K562 (cell line): ENCODE measurements at places on chromosomes 11 and 22. TPM values are rescaled to one million over a fixed set of nuclear protein-coding genes. Genes with fewer than 3 reads are reported as not detected.
A peak's percentile ranks its signal among the peaks of the same experiment; 100 is the strongest.

GRCh38 chr22:22207845-22208564 lies 36.6 kb upstream of the VPREB1 start:
- DNase-seq: peak; percentile 97
- no peak overlapping the region for H3K27ac ChIP-seq
- H3K4me3 ChIP-seq: no peak overlapping the region
- H3K27me3 ChIP-seq: peaks cover 50% of the 10 kb centered on the region
- no peaks in the 10 kb centered on the region for H3K4me1 ChIP-seq

The APOL1 gene
- 5.3 and 6.9 TPM in 2 replicates for polyA plus RNA-seq

DNA sequence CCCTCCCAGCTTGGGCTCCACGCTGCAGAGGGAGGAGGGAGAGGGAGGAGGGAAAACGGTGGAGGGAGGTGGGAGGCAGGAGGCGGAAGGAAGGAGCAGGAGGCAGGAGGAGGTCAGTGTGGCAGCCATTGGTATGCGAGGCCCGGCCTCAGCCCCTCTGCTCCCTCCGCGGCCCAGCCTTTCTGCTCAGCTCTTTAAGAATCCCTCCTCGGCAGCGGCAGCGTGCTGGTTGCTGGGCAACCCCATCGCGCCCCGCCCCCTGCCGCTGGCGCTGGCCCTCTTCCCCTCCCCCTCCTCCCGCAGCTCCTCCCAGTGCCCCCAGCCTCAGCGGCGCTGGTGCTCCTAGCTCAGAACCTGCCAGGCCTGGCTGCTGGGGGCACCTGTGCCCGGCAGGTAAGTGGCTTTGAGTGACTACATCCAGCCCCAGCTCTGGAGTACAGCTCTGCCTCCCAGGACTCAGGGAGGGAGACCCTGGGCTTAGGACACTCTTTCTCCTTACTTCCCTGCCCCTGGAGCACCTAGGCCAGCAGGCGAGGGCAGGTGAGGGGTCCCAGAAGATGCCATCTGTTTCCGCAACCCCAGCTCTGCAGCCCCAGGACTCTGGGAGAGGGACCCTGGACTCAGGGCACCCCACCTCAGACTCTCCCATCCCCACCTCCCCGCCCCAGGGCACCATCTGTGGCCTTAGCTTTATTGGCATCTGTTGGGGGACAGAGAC lies 7.2 kb upstream of the FLRT1 start:
- H3K36me3 ChIP-seq: no peaks in the 10 kb centered on the region
- H3K27me3 ChIP-seq: no peaks in the 10 kb centered on the region
- no peak overlapping the region for H3K27ac ChIP-seq
- H3K4me1 ChIP-seq: peaks cover 38% of the 10 kb centered on the region
- no peak overlapping the region for H3K4me3 ChIP-seq
- DNase-seq: no peak

The FAU gene
- 1,498 and 1,827 TPM in 2 replicates for polyA plus RNA-seq

The ATM gene
- 24.3 and 24.7 TPM in 2 replicates for polyA plus RNA-seq

The KCTD17 gene
- 0.70 and 0.90 TPM in 2 replicates for polyA plus RNA-seq

DNA sequence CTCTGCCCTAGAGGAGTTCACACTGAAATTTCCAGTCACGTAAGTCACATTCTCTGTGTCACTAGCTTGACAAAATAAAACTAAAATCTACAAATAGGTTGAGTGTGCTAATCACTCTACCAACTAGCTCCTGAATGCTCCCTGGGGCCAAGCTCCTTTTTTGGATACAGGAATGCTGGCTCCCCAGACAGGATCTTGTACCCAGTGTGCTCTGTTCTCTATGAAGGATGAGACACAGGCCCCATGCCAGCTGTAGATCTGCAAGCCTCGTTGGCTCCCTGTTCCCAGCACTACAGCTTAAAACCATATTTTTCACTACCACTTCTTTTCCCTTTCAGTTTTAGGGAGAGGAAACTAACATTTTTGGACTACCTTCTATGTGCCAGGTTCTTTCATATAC lies 3.7 kb upstream of the IPO7 start:
- DNase-seq: no peak
- H3K27me3 ChIP-seq: no peaks in the 10 kb centered on the region
- H3K36me3 ChIP-seq: peaks cover 5% of the 10 kb centered on the region; the same call in 2 of the 3 replicates
- peaks cover 7% of the 10 kb centered on the region for H3K4me1 ChIP-seq

DNA sequence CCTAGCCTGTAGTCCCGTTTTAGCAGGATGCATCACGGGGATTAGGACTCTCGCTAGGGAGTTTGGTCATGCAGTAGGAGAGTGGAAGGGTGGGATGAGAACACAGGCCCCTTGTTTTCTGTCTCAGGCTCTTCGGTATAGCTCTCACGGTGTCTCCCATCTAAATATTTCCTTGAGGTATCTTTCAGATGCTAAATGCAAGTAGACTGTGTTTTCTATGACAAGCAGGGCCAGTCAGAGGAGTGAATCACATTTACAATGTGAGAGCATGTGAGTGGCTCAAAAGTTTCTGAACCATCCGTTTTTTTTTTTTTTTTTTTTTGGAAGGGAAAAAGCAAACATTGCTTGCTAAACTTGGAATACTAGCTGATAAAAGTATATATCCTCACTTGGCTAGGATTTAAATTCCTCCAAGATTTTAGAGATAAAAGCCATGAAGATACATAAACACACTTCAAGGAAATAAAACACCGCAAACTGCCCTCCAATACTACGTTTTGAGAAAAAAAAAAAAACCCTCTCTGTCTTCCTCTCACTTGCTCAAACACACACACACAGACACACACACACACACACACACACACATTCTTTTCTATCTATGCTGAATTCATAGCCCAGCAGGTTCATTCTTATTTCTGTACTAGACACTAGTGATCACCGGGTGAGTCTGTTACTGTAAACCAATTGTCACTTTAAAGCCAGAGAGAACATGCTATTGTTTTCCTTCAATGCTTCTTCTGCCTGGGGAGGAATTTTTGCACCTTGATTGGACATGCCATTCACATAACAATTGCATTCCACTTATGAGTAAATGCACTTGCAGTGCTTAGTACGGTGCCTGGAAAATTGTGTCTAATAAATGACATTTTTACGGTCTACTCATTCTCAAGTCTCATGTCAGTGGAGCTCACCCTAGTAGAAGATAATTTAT lies 224.6 kb upstream of the CCDC90B start:
- no peak overlapping the region for H3K27ac ChIP-seq
- no peaks in the 10 kb centered on the region for H3K27me3 ChIP-seq
- no peak overlapping the region for H3K4me3 ChIP-seq

The CCDC87 gene
- polyA plus RNA-seq: 0.12 TPM in 1 of 2 replicates, not detected in the other

DNA sequence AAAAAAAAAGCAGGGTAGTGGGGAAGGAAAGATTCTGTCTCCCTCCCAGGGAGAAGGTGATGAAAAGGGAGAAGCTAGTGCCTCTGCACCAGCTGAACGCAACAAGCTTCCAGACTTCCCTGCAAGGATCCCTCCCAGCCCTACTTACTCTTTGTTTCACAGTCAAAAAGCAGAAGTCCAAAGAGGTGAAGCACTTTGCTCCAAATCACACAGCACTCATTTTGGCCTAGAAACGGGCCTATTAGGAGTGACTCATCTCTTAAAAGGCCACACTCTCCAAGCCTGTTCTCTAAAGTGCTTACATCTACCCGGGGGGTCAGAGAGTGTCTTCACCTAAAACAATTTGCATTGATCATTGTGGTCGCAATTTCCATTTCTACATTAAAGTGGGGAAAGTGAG lies 17.7 kb upstream of the GRK3 start:
- no peaks in the 10 kb centered on the region; the same call in 1 of the 2 replicates for H3K27me3 ChIP-seq
- no peak for DNase-seq
- H3K36me3 ChIP-seq: no peaks in the 10 kb centered on the region
- H3K27ac ChIP-seq: no peak overlapping the region
- H3K4me3 ChIP-seq: no peak overlapping the region
- peaks cover 14% of the 10 kb centered on the region for H3K4me1 ChIP-seq

The LIMK2 gene
- polyA plus RNA-seq: 5.9 and 9.0 TPM in 2 replicates

GRCh38 chr11:132260636-132261035 lies 890.2 kb downstream of the NTM start:
- no peak for DNase-seq
- H3K27me3 ChIP-seq: no peaks in the 10 kb centered on the region
- no peaks in the 10 kb centered on the region for H3K36me3 ChIP-seq
- no peak overlapping the region for H3K4me3 ChIP-seq
- H3K27ac ChIP-seq: no peak overlapping the region
- H3K4me1 ChIP-seq: no peaks in the 10 kb centered on the region

- no peak overlapping the region for H3K4me3 ChIP-seq
- H3K36me3 ChIP-seq: no peaks in the 10 kb centered on the region
Measured at GRCh38 chr22:36781656-36782627, 6.0 kb upstream of the IFT27 start.

DNA sequence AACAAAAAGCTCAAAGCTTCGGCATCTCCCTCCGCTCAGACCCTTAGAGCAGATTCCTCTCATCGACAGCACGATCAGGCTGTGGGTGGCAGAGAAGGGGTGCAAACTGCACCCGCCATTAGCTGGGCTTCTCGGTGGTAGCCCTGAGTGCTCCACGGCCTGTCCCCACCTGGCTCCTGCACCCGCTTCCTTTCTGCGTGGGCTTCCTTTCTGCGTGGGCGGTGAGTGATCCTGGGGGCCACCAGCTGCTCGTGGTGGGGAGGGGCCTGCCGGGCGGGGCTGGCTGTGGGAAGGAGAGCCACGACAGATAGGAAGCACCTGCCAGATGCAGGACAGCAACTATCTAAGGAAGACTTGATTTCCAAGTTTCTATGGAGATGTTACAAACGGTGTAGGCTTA lies 55.0 kb downstream of the BRD1 start:
- no peak overlapping the region for H3K27ac ChIP-seq
- H3K4me3 ChIP-seq: no peak overlapping the region
- DNase-seq: no peak
- H3K27me3 ChIP-seq: no peaks in the 10 kb centered on the region
- H3K36me3 ChIP-seq: peaks cover 30% of the 10 kb centered on the region; the same call in 1 of the 3 replicates
- no peaks in the 10 kb centered on the region for H3K4me1 ChIP-seq

The SHISA8 gene
- 0.50 and 3.3 TPM in 2 replicates for polyA plus RNA-seq

GRCh38 chr11:134376150-134376921 lies 35.7 kb downstream of the B3GAT1 start:
- H3K4me3 ChIP-seq: no peak overlapping the region
- H3K36me3 ChIP-seq: no peaks in the 10 kb centered on the region
- H3K27ac ChIP-seq: no peak overlapping the region
- DNase-seq: no peak

The LRRN4CL gene
- 0.03 and 0.13 TPM in 2 replicates for polyA plus RNA-seq

The GGTLC3 gene
- polyA plus RNA-seq: not detected in 2 replicates

- H3K27me3 ChIP-seq: no peaks in the 10 kb centered on the region
- no peak overlapping the region for H3K27ac ChIP-seq
- H3K4me3 ChIP-seq: no peak overlapping the region
- no peaks in the 10 kb centered on the region; the same call in 1 of the 2 replicates for H3K4me1 ChIP-seq
Measured at GRCh38 chr11:117281159-117281558, 10.0 kb upstream of the BACE1-AS start.

DNA sequence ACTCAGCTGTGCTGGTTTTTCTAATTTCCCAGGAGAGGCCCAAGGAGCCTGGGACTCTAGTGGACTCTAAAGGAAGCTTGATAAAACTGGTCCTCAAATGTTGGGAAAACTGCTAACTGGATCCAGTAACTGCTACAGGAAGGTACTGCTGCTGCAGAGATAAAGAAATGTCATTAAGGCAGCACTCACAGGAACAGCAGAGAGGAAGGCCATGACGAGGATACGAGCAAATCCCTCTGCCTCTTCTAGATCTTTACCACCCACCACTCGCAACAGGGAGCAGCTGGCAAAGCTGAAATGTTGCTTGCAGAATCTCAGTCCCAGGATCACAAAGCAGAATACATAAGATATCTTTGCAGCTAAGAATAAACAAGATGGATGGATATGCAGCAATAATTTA lies 23.5 kb downstream of the TTC28 start:
- no peaks in the 10 kb centered on the region for H3K27me3 ChIP-seq
- no peak overlapping the region for H3K4me3 ChIP-seq
- DNase-seq: no peak

The HBB gene
- 0.18 and 1.2 TPM in 2 replicates for polyA plus RNA-seq

The LYVE1 gene
- 0.05 and 0.13 TPM in 2 replicates for polyA plus RNA-seq

The CARD16 gene
- polyA plus RNA-seq: not detected in 2 replicates

DNA sequence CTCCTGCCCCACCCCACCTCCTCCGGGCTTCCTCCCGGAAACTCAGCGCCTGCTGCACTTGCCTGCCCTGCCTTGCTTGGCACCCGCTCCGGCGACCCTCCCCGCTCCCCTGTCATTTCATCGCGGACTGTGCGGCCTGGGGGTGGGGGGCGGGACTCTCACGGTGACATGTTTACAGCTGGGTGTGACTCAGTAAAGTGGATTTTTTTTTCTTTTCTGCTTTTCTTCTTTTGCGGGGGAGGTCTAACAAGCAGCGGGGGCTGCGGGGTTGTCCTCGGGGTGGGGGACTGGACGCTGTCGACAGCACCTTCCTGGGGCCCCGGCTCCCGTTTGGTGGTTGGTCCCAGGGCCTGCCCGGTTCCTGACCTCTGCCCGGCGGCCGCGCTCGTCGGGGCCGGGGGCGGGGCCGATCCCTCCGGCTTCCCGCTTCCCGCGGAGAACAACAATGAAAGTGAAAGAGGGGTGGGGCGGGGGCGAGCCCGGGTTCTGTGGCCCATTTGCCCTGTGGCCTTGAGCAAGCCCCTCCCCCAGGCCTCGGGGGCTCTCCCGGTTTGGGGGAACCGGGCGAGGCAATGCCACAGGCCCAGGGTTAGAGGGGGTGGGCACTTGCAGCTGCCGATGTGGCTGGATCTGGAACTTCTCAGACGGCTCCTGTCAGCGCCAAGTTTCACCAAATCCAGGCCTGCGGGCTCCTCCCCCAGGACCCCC lies 975 bp upstream of the MDK start:
- peak overlapping the region; percentile 96 for H3K27ac ChIP-seq
- DNase-seq: peak; percentile 86
- H3K36me3 ChIP-seq: peaks cover 52% of the 10 kb centered on the region; the same call in 2 of the 3 replicates
- peak overlapping the region; percentile 75 for H3K4me3 ChIP-seq
- peaks cover 25% of the 10 kb centered on the region for H3K4me1 ChIP-seq

- H3K4me3 ChIP-seq: no peak overlapping the region
- no peaks in the 10 kb centered on the region for H3K27me3 ChIP-seq
- peaks cover 98% of the 10 kb centered on the region for H3K36me3 ChIP-seq
Measured at GRCh38 chr22:20580179-20580578, 72.8 kb downstream of the MED15 start.

- peak within 1 kb of the TSS; percentile 80 for H3K27ac ChIP-seq
- DNase-seq: peak; percentile 82
- H3K4me3 ChIP-seq: peak within 1 kb of the TSS; percentile 35
Measured at GRCh38 chr22:36201630-36202319, at the start of gene APOL4. Gene APOL4 (minus strand): TSS chr22:36201809. CDS start chr22:36201734, 75 bp downstream.

The PIK3IP1 gene
- polyA plus RNA-seq: 0.88 and 1.2 TPM in 2 replicates

- no peaks in the 10 kb centered on the region for H3K4me1 ChIP-seq
- H3K4me3 ChIP-seq: no peak overlapping the region
- H3K27me3 ChIP-seq: peaks cover 22% of the 10 kb centered on the region
- DNase-seq: no peak
- no peaks in the 10 kb centered on the region for H3K36me3 ChIP-seq
Measured at GRCh38 chr11:86812981-86813380, 12.6 kb downstream of the PRSS23 start.

GRCh38 chr22:36193577-36193976 lies 8.0 kb downstream of the APOL4 start:
- H3K27ac ChIP-seq: no peak overlapping the region
- H3K36me3 ChIP-seq: peaks cover 21% of the 10 kb centered on the region; the same call in 1 of the 3 replicates
- H3K4me1 ChIP-seq: peaks cover 19% of the 10 kb centered on the region; the same call in 2 of the 3 replicates
- no peak for DNase-seq
- no peaks in the 10 kb centered on the region for H3K27me3 ChIP-seq

The MLC1 gene
- polyA plus RNA-seq: 0.38 and 0.91 TPM in 2 replicates

The HIPK3 gene
- polyA plus RNA-seq: 4.7 and 5.3 TPM in 2 replicates

The DGCR6 gene
- polyA plus RNA-seq: 2.4 and 3.8 TPM in 2 replicates
